ENCODE measurements at places on chromosomes 7 and 10.

GRCh38 chr7:106767078-106767477 lies 98.0 kb upstream of the PIK3CG start:
- no peak for DNase-seq

- no peak for DNase-seq
These were observed 6.5 kb upstream of the SDK1 start for GRCh38 chr7:3294432-3295100.

GRCh38 chr7:114922652-114923402 lies 933 bp downstream of the MDFIC start:
- peak; percentile 33 for DNase-seq

GRCh38 chr10:110286841-110287240 lies 17.9 kb downstream of the SMNDC1 start:
- no peak for DNase-seq

- DNase-seq = no peak
These were observed 216.4 kb downstream of the ELFN1 start for GRCh38 chr7:1886361-1887064.

GRCh38 chr7:29495653-29496052 lies 68.0 kb upstream of the PRR15 start:
- DNase-seq = no peak

GRCh38 chr10:45371560-45371959 lies 2.5 kb upstream of the ALOX5 start:
- no peak for DNase-seq

DNA sequence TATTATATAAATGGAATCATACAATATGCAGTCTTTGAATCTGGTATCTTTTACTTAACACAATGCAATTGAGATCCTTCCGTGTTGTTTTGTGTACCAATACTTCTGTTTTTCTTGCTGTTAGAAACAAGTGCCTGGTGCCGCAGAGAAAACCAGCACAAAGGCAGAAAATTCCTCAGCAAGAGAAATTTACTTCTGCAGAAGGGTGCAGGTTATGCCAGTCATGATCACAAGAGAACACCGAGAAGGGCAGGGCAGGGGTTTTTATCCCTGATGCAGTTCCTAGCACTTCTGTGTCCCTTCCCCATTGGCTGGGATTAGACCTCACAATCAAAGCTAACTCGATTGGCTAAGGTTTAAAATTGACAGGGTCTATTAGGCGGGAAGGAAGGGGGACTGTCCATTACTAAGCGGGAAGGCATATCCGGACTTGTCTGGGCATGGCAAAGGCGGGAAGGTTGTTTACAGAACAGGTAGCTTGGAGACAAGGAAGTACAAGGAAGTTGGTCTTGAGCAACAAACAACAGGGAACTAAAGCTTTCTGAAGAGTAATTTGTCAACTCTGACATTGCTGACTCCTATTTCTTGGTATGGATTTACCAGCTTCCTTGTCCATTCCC lies 2.4 kb upstream of the ZNF33B start:
- no peak for DNase-seq

DNA sequence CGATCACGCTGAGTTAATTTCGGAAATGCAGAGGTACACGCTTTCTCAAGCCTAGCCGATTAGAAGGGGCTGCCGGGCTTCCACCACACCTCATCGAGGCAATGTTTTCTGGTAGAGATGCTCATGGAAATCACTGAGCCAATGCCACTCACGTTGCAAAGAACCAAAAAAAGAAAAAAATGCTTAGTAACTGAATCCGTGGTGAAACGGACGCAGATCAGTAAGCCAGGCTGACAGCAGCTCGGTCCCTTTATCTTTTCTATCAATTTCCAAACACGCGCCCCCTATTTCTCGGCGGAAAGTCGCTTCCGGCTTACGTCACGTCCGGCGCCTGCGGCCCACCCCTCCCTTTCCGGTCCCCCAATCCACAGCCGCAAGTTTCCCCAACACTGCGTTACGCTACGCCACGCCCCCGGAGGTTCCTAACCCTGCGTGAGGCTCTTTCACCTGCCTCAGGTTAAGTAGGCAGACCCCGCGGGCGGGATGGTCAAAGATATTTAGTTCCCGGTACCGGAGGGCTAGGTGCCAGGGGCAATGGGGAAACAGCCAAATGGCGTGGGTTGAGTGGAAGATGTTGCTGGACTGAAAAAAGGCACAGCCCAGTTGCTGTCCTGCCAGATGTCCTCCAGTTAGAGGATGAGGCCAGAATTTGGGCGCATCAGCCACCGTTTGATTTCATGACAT lies at the start of gene NSUN6:
Gene NSUN6 (minus strand): TSS at position 264 of the 684 bp plus-strand sequence. CDS start 384 bp downstream, outside the sequence.
- DNase-seq = peak; percentile 88

DNA sequence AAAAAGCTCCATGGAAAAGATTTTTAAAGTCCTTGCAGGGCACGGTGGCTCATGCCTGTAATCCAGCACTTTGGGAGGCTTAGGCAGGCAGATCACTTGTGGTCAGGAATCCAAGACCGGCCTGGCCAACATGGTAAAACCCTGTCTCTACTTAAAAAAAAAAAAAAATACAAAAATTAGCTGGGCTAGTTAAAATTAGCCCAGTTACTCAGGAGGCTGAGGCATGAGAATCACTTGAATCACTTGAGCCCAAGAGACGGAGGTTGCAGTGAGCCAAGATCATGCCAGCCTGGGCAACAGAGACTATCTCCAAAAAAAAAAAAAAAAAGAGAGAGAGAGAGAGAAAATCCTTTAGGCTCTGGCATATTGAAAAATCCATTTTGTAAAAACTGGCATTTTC lies 61.9 kb downstream of the CCDC6 start:
- DNase-seq = no peak

DNA sequence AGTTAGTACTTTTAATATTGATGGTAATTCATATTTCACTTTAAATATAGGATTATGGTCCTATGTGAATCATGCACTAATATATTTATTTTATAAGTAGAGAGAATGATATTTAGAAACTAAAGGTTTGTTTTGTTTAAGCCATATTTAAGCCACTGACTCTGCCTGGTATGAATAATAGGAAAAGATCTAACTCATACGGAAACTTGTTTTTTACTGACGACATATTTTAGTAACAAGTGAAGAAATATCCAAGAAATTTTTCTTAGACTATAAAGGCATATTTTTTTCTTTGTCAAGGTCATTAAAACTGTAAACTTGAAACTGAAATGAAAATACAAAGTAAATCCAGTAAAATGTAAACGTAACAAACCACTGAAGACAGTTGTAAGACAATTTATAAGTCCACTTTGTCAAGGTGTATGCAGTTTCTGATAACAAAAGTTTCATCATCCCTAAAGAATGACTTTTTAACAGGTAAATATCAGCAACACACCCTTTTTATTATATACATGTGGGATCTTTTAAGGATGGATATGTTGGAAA lies 147.1 kb downstream of the PHF14 start:
- no peak for DNase-seq

GRCh38 chr7:113060100-113060499 lies 26.5 kb downstream of the GPR85 start:
- no peak for DNase-seq

DNA sequence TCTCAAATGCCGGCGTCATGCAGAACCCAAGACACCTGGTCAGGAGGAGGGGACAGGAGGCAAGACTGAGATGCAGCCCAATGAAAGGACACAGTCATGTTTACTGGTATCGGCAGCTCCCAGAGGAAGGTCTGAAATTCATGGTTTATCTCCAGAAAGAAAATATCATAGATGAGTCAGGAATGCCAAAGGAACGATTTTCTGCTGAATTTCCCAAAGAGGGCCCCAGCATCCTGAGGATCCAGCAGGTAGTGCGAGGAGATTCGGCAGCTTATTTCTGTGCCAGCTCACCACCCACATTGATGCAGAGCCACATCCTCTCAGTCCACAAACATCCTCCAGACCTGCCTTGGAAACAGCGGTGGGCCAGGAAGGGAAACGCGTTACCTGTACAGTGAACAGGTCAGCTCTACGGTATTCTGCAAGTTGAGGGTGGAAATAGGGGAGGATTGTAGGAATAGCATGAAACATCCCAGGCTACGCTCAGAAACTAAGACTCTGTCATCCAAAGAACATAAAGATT lies 133.1 kb upstream of the PRSS1 start:
- DNase-seq = no peak

DNA sequence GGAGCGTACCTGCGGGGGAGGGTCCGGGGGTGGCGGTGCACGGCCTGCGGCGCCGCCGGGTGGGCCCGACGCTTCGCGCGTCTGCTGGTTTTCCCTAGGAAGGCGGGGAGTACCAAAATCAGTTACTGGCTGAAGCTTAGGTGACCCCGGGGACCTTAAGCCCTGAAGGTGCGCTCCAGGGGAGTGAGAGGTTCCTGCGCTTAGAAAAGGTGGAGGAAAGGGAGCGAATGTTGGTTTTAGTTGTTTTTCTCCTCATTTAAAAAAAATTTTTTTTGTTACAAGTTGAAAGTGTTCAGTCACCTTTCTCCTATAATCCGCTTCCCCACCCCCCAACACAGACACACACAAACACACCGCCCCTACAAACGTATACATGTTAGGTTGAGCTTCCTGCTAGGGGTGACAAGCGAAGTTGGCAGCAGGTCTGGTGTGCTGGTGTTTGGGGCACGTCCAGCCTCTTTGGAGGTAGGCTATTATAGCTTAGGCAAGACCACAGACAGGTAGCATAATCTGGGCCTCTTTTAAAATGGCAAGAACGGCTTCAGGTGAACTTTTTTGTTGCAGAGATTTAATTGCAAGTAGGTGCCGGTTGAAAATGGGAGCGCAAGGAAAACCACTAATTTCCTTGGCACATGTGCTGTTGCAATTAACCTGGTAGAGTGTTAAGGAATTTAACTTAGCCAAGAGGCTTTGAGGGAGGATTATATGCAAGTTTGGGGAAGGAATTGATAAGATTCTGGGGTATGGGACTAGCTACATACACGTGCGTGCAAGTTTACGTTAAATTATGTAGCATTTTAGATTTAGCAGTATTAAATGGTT lies 945 bp downstream of the ADD3 start:
- DNase-seq = no peak

GRCh38 chr7:22234227-22234626 lies 122.7 kb downstream of the RAPGEF5 start:
- DNase-seq = no peak

Data from activated T-helper 1 cell treated with anti-CD3 and anti-CD28 coated beads, Interleukin-2, amount 50 U/mL, for 16 hours (primary cell).